ENCODE measurements at places on chromosomes 16 and 17. TPM values are rescaled to one million over a fixed set of nuclear protein-coding genes. Genes with fewer than 3 reads are reported as not detected.

GRCh38 chr17:75418531-75418930, 13.1 kb upstream of the GRB2 start:
- H3K27ac ChIP-seq, result no peak overlapping the region
- H3K4me3 ChIP-seq, result no peak overlapping the region
- peaks cover 5% of the 10 kb centered on the region for H3K27me3 ChIP-seq
- DNase-seq, result no peak
- H3K4me1 ChIP-seq, result no peaks in the 10 kb centered on the region

DNA sequence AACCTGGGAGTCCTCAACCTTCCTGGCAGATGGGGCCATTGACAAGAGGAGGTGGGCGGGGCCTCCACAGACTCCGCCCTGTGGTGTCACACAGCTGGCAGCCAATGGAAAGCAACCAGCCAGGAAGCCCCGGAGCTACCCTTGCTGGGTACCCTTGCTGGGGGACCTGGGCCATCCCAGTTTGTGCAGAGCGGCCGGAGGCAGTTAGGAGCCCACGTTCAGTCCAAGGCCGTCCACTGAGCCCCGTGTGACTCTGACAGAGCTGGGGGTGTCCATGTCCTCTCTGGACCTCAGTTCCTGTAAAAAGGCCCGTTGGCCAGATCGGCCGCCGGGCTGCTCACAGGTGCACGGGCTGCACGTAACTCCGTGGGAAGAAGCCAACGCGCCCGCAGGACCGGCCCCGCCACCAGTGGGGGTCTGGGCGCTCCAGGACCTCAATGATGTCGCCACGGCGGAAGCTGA, 17.1 kb upstream of the FAM83G start:
- no peaks in the 10 kb centered on the region for H3K27me3 ChIP-seq
- H3K4me3 ChIP-seq, result no peak overlapping the region
- H3K4me1 ChIP-seq, result no peaks in the 10 kb centered on the region

The ASPA gene
- not detected for total RNA-seq

- H3K27me3 ChIP-seq, result no peaks in the 10 kb centered on the region
- H3K4me3 ChIP-seq, result no peak overlapping the region
- DNase-seq, result no peak
- no peak overlapping the region for H3K27ac ChIP-seq
- no peaks in the 10 kb centered on the region for H3K36me3 ChIP-seq
These were observed 16.2 kb downstream of the MYLK3 start for GRCh38 chr16:46731691-46732555.

The CHST5 gene
- 0.32 TPM for total RNA-seq

The SEPHS2 gene
- 51.3 TPM for total RNA-seq

- H3K27ac ChIP-seq, result no peak overlapping the region
- no peaks in the 10 kb centered on the region for H3K27me3 ChIP-seq
- H3K4me1 ChIP-seq, result no peaks in the 10 kb centered on the region
- H3K36me3 ChIP-seq, result no peaks in the 10 kb centered on the region
These were observed 134.7 kb upstream of the NETO2 start for GRCh38 chr16:47278306-47278970.

GRCh38 chr17:61340431-61341209, 59.0 kb upstream of the TBX2 start:
- DNase-seq, result no peak
- H3K27ac ChIP-seq, result no peak overlapping the region
- peaks cover 68% of the 10 kb centered on the region for H3K27me3 ChIP-seq

GRCh38 chr17:7249830-7250229, 1.7 kb downstream of the CTDNEP1 start:
- H3K4me3 ChIP-seq, result peak overlapping the region; percentile 99
- H3K4me1 ChIP-seq, result peaks cover 13% of the 10 kb centered on the region
- no peak for DNase-seq
- H3K36me3 ChIP-seq, result peaks cover 17% of the 10 kb centered on the region

DNA sequence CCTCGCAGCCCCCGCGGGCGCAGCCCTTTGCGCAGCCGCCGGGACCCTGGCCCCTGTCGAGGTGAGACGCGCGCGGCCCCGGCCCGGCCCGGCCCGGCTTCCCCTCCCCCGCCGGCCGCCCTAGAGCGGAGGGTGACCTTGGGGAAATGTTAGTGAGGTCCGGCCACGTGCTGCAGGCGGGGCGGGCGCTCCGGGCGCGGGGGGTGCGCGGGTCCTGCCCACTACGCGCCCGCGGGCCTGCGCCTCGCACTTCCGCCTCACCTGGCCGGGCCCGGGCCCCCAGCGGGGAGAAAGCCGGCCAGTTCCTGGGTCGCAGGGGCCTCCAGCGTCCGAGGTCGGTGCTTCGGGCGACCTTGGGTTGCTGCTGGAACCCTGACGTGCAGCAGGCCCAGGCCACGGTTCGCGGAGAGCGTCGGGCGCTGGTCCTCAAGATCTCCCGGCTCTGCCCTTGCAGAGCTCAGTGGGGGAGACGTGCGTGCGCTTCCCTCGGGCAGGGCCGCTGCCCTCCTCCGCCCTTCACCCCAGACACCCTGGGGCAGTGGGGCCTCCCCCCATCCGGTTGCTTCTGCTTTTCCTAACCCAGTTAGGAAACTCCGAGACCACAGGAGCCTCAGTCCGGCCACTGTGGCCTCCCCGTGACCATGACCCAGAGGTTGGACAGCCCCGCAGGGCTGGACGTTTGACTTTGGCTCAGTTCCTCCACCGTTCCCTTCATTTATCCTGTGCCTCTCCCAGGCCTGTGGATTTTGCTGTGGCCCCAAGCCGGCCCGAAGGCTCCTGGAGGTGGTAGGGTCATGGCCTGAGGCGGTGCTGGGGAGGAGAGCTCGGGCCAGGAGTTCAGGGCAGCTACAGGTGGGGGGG, 791 bp downstream of the MCRIP2 start:
- H3K4me1 ChIP-seq, result peaks cover 46% of the 10 kb centered on the region
- H3K4me3 ChIP-seq, result peak overlapping the region; percentile 56
- no peaks in the 10 kb centered on the region for H3K27me3 ChIP-seq
- H3K36me3 ChIP-seq, result no peaks in the 10 kb centered on the region
- DNase-seq, result no peak

DNA sequence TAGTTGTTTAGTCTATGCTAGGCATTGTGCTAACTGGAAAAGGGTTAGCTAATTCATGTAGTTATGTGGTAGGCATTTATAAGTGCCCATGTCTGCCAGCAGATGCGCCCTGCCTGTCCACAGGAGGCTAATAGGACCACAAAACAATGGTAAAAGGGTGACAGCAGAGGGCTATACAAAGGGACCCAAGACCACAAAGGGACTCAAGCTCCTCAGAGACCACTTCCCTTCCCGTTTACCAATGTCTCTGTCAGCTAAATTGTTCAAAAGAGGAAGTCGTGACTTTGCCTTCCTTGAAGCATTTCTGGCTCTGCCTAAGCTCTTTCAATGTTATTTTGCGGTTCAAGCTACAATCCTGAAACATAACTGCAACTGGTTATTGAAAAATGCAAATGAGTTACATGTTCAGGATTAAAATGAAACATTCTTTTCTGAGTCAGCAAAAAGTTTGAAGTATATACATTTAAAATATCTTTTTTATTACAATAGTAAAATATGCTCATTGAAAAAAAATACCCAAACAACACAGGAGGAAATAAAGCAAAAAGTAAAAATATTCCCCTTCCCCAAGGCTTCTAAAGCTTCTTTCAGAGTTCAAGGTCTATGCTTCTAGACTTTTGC, 149.2 kb downstream of the MAF start:
- no peaks in the 10 kb centered on the region for H3K4me1 ChIP-seq
- no peak overlapping the region for H3K27ac ChIP-seq
- H3K4me3 ChIP-seq, result no peak overlapping the region

DNA sequence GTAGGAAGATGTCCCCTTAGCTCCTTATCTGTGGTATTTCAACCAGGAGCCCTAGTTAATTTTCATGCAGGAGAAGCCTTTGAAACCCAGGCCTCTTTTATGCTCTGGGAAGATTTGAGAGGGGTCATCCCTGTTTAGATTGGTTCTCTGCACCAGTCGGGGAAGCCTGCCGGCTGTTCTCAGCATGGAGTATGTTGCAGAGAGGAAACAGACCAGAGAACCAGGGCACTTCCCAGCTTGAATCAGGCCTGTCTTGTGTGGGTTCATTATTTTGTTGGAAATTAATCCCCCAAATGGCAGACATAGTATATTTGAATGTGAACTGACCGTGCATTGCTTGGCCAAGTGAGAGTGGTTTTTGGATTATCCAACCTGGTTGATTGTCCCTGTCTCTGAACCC, 1082.1 kb upstream of the RBFOX1 start:
- H3K4me1 ChIP-seq, result no peaks in the 10 kb centered on the region
- H3K27ac ChIP-seq, result no peak overlapping the region
- DNase-seq, result no peak

GRCh38 chr16:19781226-19781625, 63.2 kb downstream of the IQCK start:
- H3K27ac ChIP-seq, result no peak overlapping the region
- H3K4me1 ChIP-seq, result no peaks in the 10 kb centered on the region
- H3K27me3 ChIP-seq, result no peaks in the 10 kb centered on the region
- no peak overlapping the region for H3K4me3 ChIP-seq
- no peaks in the 10 kb centered on the region for H3K36me3 ChIP-seq

DNA sequence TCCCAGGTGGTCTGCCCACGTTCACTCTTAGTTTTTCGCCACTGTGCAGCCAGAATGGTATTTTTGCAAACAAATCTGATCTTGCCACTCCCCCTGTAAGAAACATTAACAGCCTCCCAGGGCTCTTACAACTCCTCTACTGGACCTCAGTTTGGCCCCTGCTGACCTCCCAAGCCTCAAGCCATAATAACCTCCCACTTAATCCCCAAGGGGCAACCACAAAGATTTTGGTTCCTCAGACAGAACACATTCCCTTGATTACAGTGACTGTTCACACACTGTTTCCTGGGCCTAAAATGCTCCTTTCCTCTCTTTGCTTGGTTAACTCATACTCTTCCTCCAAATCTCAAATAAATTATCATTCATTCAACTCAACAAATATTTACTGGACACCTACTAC, 21.5 kb upstream of the CD300E start:
- no peak overlapping the region for H3K27ac ChIP-seq
- no peak for DNase-seq
- H3K4me1 ChIP-seq, result no peaks in the 10 kb centered on the region
- H3K27me3 ChIP-seq, result peaks cover 80% of the 10 kb centered on the region
- no peak overlapping the region for H3K4me3 ChIP-seq

The CCL17 gene
- not detected for total RNA-seq

The KRTAP9-3 gene
- not detected for total RNA-seq

DNA sequence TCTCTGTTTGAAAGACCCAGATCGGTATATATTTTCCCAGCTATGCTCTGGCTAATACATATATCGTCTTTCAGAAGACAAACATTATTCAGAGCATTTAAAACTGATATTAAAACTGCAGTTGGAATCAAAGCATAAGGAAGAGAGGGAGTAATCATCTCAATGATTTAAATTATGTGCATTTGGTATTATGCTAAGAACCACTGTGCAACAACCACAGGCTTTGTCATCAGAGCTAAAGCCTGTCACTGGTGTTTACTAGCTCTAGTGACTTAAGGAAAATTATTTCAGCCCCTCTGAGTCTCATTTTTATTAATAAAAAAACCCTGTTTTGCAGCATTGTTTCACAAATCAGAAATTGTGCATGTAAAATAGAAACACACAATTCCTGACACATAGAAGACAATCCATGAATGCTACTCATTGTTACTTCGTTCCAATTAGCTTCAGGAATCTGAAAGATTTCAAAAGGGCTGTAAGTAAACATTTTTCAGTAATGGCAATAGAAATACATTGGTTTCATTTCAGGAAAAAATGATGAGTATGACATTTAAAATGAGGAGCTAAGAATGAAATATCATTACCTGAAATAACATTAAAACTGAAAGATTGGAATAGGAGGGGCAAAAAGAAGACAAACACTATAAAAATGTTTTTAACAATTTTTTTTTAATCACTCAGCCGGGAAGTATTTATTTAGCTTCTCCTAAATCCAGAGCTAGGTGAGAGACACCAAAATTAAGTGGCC, 136.5 kb upstream of the ADAMTS18 start:
- H3K36me3 ChIP-seq, result no peaks in the 10 kb centered on the region
- no peak overlapping the region for H3K4me3 ChIP-seq
- H3K27ac ChIP-seq, result no peak overlapping the region
- no peak for DNase-seq

The CDR2L gene
- total RNA-seq, result 26.5 TPM

GRCh38 chr17:75346906-75347305, 57.7 kb upstream of the SLC25A19 start:
- no peaks in the 10 kb centered on the region for H3K36me3 ChIP-seq
- no peak overlapping the region for H3K4me3 ChIP-seq
- no peak overlapping the region for H3K27ac ChIP-seq
- no peak for DNase-seq
- no peaks in the 10 kb centered on the region for H3K27me3 ChIP-seq
- H3K4me1 ChIP-seq, result peaks cover 56% of the 10 kb centered on the region

The CDRT15L2 gene
- not detected for total RNA-seq

- H3K4me1 ChIP-seq, result peaks cover 9% of the 10 kb centered on the region
- H3K36me3 ChIP-seq, result peaks cover 42% of the 10 kb centered on the region
- no peak overlapping the region for H3K4me3 ChIP-seq
- H3K27ac ChIP-seq, result no peak overlapping the region
- no peaks in the 10 kb centered on the region for H3K27me3 ChIP-seq
These were observed 13.9 kb upstream of the CLEC18C start for GRCh38 chr16:70159355-70160348.

DNA sequence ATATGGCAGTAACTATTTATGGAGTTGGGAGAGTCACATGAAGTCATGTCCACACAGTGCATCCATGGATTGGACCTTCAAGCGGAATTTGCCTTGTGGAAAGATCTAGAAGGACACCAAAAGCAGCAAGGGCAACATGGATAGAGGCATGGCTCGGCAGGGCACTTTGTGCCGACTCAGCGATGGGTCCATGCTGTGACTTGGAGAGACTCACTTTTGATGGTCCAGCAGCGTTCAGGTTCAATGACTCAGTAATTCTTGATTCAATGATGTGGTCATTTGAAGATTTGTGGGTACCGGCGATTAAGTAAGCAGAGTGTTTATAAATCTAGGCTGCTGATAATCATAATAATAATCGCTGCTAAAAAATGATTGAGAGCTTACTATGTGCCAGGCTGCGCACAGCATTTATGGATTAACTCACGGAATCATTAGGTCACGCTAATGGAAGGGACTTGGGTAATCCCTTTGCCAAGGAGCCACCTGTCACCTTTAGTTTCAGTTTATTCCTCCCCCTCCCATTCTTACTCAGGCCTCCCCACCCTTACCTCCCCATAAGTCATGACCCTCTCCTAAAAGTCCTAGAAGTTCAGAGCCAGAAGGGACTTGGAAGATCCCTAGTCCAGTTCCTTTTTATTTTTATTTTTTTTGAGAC, 127.5 kb upstream of the CRHR1 start:
- no peaks in the 10 kb centered on the region for H3K27me3 ChIP-seq
- H3K27ac ChIP-seq, result no peak overlapping the region
- no peaks in the 10 kb centered on the region for H3K36me3 ChIP-seq

DNA sequence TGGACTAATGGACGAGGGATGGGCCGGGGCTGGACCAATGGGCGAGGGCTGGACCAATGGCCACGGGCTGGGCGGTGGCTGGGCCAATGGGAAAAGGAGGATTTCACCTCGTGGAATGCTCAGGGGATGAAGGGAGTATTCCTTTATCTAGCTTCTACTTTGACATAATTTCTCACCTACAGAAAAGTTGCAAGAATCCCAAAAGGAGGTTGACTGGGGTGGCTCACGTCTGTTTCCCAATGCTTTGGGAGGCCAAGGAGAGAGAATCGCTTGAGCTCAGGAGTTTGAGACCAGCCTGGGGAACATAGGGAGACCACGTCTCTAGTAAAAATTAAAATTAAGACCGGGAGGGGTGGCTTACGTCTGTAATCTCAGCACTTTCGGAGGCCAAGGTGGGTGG, 5.7 kb upstream of the FLYWCH1 start:
- H3K4me3 ChIP-seq, result 0 out of 2 replicates have a peak overlapping the region, but pooled peaks have one; percentile 11
- no peak for DNase-seq
- peak overlapping the region; percentile 55 for H3K27ac ChIP-seq
- peaks cover 25% of the 10 kb centered on the region for H3K4me1 ChIP-seq

The MT1G gene
- total RNA-seq, result 1.2 TPM

Data from HCT116 (cell line).